ENCODE measurements at places on chromosomes 1 and 21.

DNA sequence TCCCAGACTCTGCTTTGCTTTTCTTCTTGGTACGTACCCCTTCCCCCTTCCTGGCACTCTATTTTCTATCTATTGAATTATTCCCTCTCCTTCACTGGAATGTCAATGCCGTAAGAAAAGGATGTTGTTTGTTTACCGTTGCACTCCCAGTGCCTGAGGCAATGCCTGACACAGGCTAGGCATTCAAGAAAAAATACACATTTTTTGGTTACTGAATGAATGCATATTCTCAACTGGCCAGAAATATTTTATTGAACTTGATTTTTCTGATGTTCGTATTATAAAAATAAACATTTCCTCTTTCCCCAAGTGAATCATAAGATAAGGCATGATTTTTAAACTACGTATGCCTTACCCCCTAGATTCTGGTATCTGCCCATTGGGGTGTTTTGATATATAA lies 41.2 kb downstream of the GNG12 start:
- DNase-seq: no peak

GRCh38 chr1:101509370-101509769 lies 272.6 kb downstream of the S1PR1 start:
- no peak for DNase-seq

DNA sequence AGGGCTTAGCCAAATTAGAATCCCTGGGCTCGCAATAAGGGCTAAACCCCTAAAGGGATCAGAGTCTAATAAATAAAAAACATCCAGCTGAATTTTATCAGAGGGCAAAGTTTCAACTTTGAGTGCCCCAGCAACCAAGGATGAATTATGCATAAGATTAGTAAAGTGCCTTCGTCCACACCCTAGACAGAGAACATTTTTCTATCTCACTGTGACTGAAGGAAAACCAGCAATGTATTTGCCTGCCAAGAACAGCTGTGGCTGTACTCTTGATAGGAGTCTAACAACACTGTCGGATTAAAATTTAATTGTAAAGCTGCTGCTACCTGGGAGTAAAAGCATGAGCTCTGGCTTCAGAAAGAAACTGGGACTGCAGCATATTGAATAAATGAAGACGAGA lies 23.3 kb downstream of the WNT2B start:
- DNase-seq: no peak

GRCh38 chr1:167121375-167122120 lies 27.7 kb downstream of the STYXL2 start:
- peak; percentile 47 for DNase-seq

DNA sequence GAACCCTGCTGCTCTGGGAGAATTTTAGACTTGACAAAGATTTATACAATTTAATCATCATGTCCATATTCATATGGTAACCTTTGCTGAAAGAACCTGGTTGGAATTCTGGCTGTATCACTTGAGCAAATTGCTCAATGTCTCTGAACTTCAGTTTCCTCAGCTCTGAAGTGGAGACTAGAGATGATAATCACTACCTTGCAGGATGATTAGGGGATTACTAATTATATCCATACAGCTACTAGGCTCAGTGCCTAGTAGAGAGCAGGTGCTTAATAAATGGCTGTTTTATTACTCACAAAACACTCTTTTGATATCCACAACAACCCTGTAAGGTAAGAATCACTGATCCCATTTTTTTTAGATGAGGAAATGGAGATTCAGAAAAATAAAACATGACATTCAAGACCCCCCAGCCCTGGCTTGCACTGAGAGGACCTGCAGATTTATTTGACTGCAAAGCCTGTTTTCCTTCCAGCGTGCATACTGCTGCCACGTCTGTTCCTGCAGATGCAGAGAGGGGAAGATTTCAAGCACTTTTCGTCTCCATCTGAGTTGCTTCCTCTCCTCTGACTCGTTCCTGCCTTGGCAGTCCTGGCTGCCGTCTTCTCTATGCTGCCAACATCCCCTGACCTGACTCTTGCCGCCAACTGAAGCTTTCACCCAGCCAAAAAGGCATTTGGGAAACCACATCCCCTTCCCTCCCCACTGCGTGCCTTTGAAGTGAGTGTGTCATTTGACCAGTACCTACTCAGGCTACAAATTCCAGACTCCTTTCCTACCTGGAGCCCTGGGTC lies 203.0 kb downstream of the PLPP3 start:
- no peak for DNase-seq

DNA sequence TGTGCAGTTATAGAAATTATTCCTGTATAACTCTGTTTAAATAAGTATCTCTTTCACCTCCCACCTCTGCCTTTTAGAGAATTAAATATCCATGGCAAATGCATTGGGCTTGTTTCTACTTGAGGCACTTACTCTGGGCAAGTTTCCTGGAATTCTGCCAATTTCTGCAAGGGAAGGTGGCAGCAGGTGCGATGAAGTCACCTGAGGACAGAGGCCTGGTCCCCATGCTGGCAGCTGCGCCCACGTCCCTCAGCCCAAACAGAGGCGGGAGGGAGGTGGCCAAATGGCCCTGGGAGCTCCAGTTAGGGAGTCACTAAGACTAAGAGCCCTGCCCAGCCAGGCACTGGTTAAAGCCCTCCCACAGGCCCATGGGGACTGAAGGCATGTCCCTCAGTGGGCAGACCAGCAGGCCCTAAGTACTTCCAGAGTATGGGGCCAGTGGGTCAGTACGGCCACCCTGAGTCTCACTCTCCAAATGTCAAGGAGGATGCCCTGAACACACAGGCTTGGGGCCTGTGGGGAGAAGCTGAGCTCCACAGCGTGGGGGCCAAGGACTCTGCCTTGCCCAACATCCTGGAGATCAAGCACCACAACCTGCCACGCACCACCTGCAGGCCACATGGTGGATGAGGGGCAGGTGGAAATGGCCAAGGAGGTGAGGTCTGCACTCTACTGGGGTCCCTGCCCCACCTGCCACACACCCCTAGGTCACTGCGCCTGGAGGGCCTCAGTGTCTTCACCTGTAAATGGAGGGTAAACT lies 19.4 kb downstream of the ACOT7 start:
- DNase-seq: no peak

- no peak for DNase-seq
Measured at GRCh38 chr1:11813021-11813420, 7.0 kb downstream of the CLCN6 start.

GRCh38 chr1:158898722-158899121 lies 32.6 kb upstream of the PYHIN1 start:
- DNase-seq: no peak

DNA sequence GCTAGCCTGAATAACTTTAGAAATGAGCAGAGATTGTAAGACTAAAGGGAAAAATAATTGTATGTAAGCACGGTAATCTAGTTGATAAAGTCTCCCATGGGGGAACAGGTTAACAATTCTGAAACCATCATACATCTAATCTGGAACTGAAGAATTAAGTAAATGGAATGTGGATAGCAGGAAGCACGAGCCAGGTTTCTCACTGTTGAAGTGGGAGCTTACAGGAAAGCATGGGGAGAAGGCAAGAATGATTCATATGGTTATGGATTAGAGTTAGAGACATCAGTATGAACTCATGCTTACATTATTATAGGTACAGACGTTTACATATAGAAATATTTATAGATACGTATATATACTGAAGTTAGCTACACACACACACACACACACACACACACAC lies 83.0 kb downstream of the LEPR start:
- DNase-seq: no peak

- DNase-seq: no peak
Measured at GRCh38 chr1:226373376-226373775, 34.5 kb downstream of the PARP1 start.

GRCh38 chr1:37753473-37754321 lies 11.2 kb downstream of the EPHA10 start:
- DNase-seq: no peak

- DNase-seq: no peak
Measured at GRCh38 chr1:201970334-201971159, 11.9 kb upstream of the RNPEP start.

DNA sequence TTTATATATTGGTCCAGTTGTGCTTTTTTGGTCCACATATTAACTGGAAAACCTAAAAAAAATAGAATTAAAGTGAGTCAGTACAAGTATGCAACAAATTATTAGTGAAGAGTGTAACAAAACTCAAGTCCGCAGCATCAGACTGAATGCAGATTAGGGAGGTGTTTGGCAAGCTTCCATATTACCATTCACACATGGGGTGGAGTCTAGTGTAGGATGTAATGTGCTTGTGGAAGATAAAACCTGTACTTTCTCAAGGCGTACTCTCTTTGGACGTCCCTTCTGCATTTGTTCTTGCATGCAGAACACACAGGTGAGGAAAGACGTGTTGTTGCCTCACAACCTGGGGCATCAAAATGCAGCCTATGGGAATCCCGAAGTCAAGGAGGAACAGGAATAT lies 668.7 kb downstream of the MRPL39 start:
- no peak for DNase-seq

All from stimulated activated CD4-positive, alpha-beta T cell treated with anti-CD3 and anti-CD28 coated beads, Interleukin-2, amount 100 ng/mL, for 24 hours (primary cell).